ENCODE measurements at places on chromosomes 2 and 18.

GRCh38 chr18:29153091-29153490 lies 976.2 kb upstream of the CDH2 start:
- DNase-seq = no peak

GRCh38 chr2:150346806-150347205 lies 140.7 kb downstream of the RND3 start:
- DNase-seq = no peak

DNA sequence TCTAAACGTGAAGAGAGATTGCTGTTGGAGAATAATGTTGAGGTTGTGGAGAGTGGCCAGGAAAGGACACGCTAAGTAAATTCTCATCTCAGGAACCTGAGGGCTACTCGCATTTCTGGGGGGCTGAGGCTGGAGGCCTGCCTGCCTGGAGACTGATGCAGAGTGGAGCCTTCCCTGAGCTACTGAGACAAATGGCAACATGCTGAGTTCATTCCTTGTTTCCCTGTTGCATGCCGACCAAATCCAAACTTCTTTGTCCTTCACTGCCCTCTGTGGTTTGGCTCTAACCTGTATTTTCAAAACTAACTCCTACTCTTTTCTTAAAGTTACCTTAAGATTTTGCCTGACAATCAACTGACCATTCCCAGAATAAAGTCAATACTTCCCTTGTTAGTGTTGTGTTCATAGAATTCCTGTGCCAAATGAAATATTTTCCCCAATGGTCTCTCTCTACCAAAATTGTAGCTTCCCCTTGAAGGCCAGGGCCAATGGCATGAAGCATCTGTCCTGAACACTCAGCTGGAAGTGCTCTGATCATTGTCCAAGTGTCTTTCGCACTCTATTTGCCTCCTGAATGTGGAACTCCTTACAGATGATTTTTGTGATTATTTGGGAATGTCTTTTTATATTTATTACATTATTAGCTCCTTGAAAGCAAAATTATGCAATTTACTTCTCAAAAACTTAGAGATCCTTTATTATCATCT lies 1085.6 kb downstream of the SOCS6 start:
- peak; percentile 57 for DNase-seq

DNA sequence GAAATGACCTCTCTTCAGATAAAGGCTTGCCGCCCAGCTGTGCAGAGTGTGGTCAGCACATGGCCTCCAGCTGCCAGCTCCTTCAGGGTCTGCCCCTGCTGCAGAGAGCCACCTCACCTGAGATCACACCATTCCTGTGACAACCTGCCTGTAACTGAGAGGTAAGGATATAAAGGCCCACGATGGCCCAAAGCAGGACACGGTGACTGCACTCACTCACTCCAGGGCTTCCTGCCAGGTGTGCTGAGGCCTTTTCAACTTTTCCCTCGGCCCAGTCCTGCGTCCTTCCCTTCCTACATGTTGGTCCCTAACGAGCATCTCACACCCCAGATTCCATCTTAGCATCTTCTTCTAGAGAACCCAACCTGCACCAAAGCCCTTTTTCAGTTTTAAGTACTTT lies 36.2 kb downstream of the ANKRD44 start:
- no peak for DNase-seq

DNA sequence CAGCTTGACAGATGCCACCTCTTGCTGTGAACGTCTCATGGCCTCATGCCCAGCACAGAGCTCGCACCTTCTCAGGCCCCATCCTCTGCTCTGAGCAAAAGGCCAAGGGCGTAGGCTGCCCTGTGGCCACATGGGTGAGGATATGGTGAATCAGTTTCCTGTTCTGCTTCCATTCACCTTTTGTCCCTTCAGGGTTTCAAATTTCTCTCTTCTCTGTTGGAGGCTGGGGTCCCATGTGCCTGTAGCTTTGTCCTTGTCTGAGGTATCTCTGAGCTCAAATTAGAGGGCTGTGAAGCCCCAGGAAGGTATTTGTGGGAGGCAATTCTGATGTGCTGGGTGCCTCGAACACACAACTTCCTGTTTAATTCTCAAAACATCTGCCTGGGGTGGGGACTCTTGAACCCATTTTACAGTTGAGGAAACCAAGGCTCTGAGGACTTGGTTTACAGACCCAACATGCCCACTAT lies 29.0 kb downstream of the ZAP70 start:
- DNase-seq = no peak

- no peak for DNase-seq
Observed at GRCh38 chr18:60358516-60358915, 14.1 kb downstream of the MC4R start.

Measured in neural progenitor cell (in vitro differentiated cells).